Neural progenitor cell (in vitro differentiated cells): ENCODE measurements at places on chromosomes 11 and 22. TPM values are rescaled to one million over a fixed set of nuclear protein-coding genes. Genes with fewer than 3 reads are reported as not detected.
A peak's percentile ranks its signal among the peaks of the same experiment; 100 is the strongest.

The RCOR2 gene
- 70.6 and 139 TPM in 2 replicates for total RNA-seq

The CBY1 gene
- 23.1 and 25.8 TPM in 2 replicates for total RNA-seq

The HBE1 gene
- not detected in 2 replicates for total RNA-seq

The RAB6A gene
- 54.7 and 58.7 TPM in 2 replicates for total RNA-seq

The KRTAP5-10 gene
- 0.12 TPM in 1 of 2 replicates, not detected in the other for total RNA-seq

DNA sequence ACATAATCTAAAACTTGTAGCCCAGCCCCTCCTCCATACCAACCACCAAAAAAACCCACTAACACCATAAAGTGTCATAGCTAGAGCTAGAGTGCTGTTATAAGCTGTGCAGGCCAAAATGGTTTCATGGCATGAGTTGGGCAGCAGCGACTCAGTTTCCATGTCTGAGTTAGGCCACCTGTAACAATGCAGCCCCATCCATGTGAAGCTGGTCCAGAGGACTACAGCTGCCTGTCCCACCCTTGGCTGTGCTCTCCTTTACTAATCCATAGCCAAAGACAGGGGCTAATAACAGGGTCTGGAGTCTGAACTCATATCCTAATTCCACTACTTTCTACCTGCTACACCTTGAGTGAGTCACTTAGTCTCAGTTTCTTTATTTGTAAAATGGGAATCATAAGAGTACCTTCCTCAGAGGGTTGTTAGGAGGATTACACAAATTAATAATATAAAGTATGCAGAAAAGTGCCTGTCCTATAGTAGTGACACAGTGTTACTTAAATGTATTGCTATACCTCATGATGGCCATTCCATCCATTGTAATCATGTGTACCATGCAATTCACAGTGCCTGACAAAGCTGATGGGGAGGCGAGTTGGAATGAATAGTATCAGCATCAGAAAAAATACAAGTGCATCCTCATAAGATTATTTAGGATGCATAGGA is 20.6 kb downstream of the KCNQ1OT1 start:
- no peaks in the 10 kb centered on the region for H3K27me3 ChIP-seq
- peaks cover 15% of the 10 kb centered on the region for H3K4me1 ChIP-seq
- H3K36me3 ChIP-seq: no peaks in the 10 kb centered on the region
- DNase-seq: no peak
- no peak overlapping the region for H3K27ac ChIP-seq

DNA sequence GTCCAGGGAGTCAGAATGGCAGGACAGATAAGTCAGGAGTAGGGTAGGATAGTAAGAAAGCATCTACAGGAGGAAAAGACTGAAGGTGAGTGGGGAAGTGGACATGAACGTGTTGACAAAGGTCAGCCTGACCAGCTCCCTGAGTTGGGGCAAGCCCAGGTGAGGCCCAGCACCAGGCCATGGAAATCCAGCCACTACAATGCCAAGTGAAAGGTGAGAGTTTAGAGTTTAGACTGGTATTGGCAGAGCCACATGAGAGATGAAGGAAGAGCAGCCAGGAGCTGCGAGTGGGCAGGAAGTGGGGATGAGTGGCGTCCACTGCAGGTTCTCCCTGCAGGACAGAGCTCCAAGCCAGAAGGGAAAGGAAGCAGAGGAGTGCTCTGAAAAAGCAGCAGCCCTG is 16.5 kb upstream of the SMCO4 start:
- H3K27ac ChIP-seq: no peak overlapping the region
- no peaks in the 10 kb centered on the region for H3K27me3 ChIP-seq
- H3K4me3 ChIP-seq: no peak overlapping the region
- no peaks in the 10 kb centered on the region for H3K4me1 ChIP-seq

DNA sequence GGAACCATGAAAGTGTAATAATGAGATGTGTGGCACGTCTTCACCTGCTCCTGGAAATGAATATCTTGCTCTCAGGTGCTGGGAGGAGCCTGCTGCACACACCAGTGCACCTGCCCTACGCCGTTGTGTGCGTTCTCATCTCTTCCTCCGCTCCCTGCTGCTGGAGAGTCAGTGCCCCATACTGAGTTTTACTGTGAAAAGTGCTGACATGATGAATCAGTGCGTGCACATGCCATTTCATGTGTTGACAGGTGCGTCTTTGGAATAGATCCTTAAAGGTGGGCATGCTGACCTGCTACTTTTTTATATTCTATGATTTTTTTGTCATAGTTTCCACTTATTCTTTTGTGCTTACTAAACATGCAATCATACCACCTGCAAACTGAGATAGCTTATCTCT is 1015.8 kb downstream of the BRD1 start:
- no peaks in the 10 kb centered on the region for H3K4me1 ChIP-seq
- DNase-seq: no peak
- no peak overlapping the region for H3K4me3 ChIP-seq
- no peaks in the 10 kb centered on the region for H3K27me3 ChIP-seq
- H3K36me3 ChIP-seq: no peaks in the 10 kb centered on the region

DNA sequence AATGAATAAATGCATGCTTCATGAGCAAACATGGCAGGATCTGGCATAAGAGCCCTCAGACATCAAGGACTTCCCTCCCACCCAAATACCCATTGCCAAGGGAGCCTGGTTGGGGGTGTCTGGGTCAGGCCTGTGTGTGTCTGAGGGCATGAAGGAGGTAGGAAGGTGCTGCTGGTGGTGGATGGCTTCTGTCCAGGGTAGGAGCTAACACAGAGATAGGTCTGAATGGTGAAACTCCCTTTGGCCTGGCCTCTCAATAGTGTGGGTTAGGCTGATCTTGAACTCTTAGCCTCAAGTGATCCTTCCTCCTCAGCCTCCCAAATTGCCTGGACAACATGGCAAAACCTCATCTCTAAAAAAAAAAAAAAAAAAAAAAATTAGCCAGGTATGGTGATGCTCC is 2.8 kb downstream of the AMPD3 start:
- peaks cover 12% of the 10 kb centered on the region for H3K27me3 ChIP-seq
- H3K27ac ChIP-seq: no peak overlapping the region
- H3K4me3 ChIP-seq: no peak overlapping the region
- no peak for DNase-seq
- H3K4me1 ChIP-seq: peaks cover 18% of the 10 kb centered on the region

DNA sequence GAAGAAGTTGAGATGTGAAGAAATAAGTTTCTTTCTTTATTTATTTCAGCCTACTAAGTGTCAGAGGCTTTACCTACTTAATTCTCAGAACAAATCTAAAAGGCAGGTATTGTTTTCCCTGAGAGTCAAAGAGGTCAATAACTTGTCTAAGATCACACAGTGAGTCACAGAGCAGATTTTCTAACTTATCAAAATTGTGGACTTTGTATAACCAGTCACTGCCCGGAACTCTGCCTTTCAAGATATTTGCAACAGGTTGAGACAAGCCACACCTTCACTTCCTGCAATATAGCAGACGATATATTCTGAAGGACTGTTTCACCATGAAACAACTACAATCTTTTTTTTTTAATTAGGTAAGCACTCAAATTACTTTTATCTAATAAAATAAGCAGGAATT is 10.5 kb upstream of the MMP3 start:
- no peaks in the 10 kb centered on the region for H3K36me3 ChIP-seq
- no peaks in the 10 kb centered on the region for H3K4me1 ChIP-seq
- no peaks in the 10 kb centered on the region for H3K27me3 ChIP-seq
- no peak for DNase-seq

DNA sequence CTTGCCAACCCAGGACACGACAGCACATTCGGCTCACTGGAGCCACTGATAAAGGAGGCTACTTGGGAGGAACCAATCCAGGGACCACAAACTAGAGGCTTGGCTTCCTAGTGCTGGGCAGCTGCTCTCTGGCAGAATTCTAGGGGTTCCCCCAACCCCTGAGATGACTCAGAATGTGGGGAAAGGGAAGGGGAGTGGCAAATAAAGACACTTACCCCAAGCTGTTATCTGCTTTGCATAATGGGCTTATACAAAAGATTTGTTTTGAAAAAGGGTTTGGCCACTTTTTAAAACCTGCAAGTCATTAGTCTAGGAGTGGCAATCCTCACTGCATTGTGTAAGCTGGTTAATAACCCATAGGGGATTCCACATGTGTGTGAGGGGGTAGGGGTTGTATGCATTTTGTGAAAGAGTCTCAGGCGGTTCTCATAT is 64.1 kb upstream of the LMO1 start:
- no peaks in the 10 kb centered on the region for H3K27me3 ChIP-seq
- H3K4me1 ChIP-seq: peaks cover 54% of the 10 kb centered on the region
- H3K4me3 ChIP-seq: no peak overlapping the region
- DNase-seq: no peak
- no peak overlapping the region for H3K27ac ChIP-seq

DNA sequence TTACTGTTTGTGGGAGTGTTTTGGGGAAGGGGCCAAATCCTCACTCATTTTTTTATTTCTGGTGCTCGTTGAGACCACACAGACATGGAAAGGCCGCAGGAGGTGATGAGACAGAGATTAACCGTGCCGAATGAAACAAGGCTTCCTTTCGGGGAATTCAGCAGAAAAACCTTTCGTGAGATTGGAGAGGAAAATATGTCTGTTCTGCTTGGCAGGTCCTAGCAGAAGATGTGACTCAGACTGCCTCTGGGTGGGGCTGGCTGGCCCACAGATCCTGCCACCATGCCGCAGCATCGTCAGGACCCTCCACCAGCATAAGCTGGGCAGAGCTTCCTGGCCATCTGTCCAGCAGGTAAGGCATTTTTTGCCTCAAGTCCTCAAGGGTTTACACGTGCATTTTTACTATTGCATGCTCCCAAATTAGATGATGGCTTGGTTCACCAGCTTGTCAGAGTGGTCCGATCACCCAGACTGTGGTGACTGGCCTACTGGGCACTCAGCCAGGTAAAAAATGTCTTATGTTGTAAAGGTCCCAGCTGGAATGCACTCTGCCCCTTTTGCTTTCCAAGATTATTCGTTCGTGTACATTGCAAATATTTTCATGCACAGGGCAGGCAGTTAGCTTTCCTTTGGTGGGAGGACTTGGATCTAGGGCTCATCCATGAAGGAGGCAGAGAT is 1.5 kb downstream of the DDB2 start:
- peak overlapping the region; percentile 54 for H3K4me3 ChIP-seq
- no peaks in the 10 kb centered on the region for H3K36me3 ChIP-seq
- no peaks in the 10 kb centered on the region for H3K27me3 ChIP-seq

GRCh38 chr22:49303781-49304461 is 523.8 kb downstream of the BRD1 start:
- DNase-seq: no peak
- no peak overlapping the region for H3K27ac ChIP-seq
- no peak overlapping the region for H3K4me3 ChIP-seq
- H3K36me3 ChIP-seq: no peaks in the 10 kb centered on the region
- H3K27me3 ChIP-seq: no peaks in the 10 kb centered on the region
- H3K4me1 ChIP-seq: peaks cover 3% of the 10 kb centered on the region

GRCh38 chr22:42342426-42343120 is 72.1 kb upstream of the TCF20 start:
- no peaks in the 10 kb centered on the region for H3K27me3 ChIP-seq
- DNase-seq: peak; percentile 46
